ENCODE measurements at places on chromosomes 4 and X.

DNA sequence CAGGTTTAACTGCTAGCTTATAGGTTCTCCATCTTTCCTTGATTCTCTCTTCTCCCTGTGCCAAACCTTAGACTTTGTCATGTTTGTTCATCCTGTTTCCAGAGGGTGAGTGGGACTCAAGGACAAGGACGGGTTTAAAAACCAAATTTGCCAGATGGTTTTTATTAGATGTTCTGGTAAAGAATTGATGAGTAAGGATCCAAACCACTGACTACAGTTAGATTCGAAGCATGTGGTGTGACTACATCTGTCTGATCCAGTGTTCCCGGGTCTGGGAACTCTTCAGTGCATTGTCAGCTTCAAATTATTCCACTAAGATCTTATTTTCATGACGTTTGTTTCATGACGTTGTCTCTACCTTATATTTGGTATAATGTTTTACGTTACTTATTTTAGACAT lies 37.5 kb downstream of the MTMR1 start:
- no peak overlapping the region for H3K27ac ChIP-seq
- H3K36me3 ChIP-seq = peaks cover 17% of the 10 kb centered on the region
- H3K27me3 ChIP-seq = no peaks in the 10 kb centered on the region
- no peak for DNase-seq

DNA sequence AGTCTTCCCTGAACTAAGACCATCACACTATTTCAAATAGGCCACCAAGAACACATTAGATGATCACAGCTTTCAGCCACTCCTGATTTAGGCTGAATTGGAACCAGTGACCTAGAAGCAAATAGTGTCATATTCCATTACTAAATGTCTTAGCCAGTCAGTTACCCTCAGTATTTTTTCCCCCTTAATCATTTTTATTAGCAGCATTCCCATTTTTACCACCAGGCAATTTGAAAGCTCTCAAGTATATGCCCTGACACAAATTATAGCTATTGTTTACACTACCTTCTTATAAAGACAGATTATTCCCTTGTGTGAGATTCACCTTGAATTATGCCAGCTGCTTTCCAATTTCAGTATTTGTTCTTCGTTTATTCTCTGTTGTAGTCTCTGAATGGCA lies 1146.9 kb downstream of the PDHA2 start:
- H3K27me3 ChIP-seq = no peaks in the 10 kb centered on the region
- no peaks in the 10 kb centered on the region for H3K4me1 ChIP-seq
- DNase-seq = no peak
- H3K4me3 ChIP-seq = no peak overlapping the region
- no peak overlapping the region for H3K27ac ChIP-seq
- H3K36me3 ChIP-seq = no peaks in the 10 kb centered on the region

GRCh38 chr4:155207534-155208257 lies 740 bp upstream of the NPY2R start:
- H3K27me3 ChIP-seq = no peaks in the 10 kb centered on the region
- no peaks in the 10 kb centered on the region for H3K4me1 ChIP-seq
- DNase-seq = no peak
- H3K4me3 ChIP-seq = no peak overlapping the region
- H3K27ac ChIP-seq = no peak overlapping the region
- H3K36me3 ChIP-seq = no peaks in the 10 kb centered on the region

DNA sequence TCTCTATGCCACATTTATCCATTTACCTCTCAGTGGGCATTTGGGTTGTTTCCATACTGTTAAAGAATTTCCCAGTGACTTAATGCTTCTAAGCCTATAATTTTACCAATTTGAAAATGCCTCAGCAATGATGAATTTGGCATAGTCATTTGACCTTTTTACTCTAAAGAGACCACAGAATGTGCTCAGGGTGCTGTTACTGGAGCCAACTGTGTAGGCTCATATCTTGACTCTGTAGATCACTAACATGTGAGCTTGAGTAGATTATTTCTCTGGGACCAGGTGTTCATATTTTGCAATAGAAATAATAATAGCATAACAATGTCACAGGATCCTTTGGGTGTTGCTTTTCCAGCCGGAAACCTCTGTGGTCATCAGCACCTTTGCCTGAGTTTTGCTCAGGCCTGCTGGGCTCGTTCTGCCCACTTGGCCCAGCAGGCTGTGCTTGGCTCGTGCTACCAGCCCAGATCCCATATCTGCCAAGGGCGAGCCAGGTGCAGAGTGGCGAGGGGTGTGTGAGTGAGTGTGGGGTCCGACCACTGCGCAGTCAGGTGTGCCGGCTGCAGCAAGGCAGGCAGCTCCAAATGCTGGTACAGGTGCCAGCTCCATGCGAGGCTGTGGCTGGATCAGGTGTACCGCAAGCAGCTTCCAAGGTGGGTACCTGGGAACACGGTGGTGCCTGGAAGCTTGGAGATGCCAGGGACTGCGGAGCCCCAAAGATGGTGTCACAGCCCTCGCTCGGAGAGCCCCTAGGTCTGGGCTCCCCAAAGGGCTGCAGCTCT lies 70.6 kb upstream of the ANK2 start:
- H3K27ac ChIP-seq = no peak overlapping the region
- H3K36me3 ChIP-seq = no peaks in the 10 kb centered on the region
- H3K4me1 ChIP-seq = no peaks in the 10 kb centered on the region
- DNase-seq = no peak
- peaks cover 15% of the 10 kb centered on the region for H3K27me3 ChIP-seq
- H3K4me3 ChIP-seq = no peak overlapping the region

GRCh38 chrX:2820136-2820771 lies 8.5 kb upstream of the GYG2 start:
- no peak overlapping the region for H3K27ac ChIP-seq
- H3K4me1 ChIP-seq = no peaks in the 10 kb centered on the region
- H3K4me3 ChIP-seq = no peak overlapping the region
- no peaks in the 10 kb centered on the region for H3K36me3 ChIP-seq
- no peaks in the 10 kb centered on the region for H3K27me3 ChIP-seq

DNA sequence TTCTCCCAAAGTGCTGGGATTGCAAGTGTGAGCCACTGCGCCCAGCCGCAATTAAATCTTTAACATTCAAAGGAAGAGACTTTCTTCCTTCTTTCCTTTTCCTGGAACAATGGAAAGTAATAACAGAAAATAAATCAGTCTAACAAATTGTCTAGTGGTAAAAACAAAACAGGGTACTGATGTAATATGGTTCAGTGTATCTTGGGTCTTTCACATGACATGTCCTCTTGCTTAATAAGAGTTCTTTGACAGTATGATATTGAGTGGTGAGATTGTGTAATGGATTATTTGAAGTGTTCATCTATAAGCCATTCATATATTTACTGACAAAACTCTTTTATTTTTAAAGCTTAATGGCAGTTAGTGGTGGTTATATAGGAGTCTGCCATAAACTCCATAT lies 256.6 kb downstream of the SPRY1 start:
- no peak overlapping the region for H3K27ac ChIP-seq
- DNase-seq = no peak
- no peaks in the 10 kb centered on the region for H3K36me3 ChIP-seq
- peaks cover 9% of the 10 kb centered on the region for H3K4me1 ChIP-seq

DNA sequence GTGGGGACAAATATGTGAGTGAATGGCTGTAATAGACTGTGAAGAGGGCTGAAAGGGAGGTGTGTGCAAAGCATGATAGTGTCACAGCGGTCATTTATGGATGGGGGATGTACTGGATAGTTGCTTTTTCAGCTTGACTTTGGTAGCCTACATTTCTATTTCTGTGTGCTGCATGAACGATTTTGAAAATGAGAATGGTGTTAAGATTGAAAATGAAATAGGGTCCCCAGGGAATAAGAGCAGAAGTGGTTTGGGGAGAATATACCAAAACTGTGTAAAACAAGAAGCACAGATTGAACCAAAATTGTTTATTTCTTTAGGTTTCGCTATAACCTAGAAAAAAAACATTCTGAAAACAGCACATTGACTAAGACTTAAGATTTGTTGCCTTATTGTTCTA lies 58.8 kb upstream of the CLNK start:
- H3K27ac ChIP-seq = no peak overlapping the region
- H3K4me1 ChIP-seq = no peaks in the 10 kb centered on the region
- no peaks in the 10 kb centered on the region for H3K36me3 ChIP-seq
- H3K4me3 ChIP-seq = no peak overlapping the region

DNA sequence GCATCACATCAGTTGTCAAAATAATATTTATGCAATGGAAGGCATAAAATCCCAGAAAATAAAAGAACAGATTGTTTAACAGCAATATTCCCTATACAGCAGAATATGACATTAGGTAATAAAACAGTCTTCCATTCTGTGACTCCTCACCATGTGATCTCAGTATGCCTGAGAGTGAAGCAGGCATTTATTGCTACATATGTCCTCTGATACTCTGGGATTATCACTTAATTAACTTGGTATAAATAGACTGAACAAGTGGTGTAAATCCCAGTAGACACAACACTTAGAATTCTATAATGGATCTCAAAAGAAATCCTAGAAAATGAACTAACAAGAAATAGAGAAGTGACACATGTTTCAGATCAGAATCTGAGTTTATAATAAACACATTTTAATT lies 841.3 kb downstream of the PDHA2 start:
- H3K27ac ChIP-seq = no peak overlapping the region
- no peak overlapping the region for H3K4me3 ChIP-seq
- DNase-seq = no peak

DNA sequence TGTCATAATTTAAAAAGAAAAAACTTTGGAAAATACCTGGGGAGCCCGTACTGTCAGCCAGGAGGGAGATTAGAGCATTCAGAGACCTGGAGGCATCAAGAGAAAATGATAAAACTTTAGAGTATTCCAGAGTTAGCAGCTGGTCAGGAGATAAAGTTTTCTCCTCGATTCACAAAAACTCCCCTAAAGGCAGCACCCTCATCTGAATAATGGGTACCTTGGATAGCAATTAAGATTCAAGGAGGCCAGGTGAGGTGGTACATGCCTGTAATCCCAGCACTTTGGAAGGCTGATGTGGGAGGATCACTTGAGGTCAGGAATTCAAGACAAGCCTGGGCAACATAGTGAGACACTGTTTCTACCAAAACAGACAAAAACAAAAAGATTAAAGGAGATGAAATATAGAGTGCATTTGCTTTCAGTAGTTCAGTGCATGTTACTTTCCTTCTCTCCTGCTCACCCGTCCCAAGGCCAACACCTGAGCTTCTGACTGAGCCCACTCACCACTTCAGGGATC lies 18.6 kb upstream of the RAB40A start:
- DNase-seq = no peak
- no peaks in the 10 kb centered on the region for H3K4me1 ChIP-seq
- H3K4me3 ChIP-seq = no peak overlapping the region
- H3K27me3 ChIP-seq = no peaks in the 10 kb centered on the region

DNA sequence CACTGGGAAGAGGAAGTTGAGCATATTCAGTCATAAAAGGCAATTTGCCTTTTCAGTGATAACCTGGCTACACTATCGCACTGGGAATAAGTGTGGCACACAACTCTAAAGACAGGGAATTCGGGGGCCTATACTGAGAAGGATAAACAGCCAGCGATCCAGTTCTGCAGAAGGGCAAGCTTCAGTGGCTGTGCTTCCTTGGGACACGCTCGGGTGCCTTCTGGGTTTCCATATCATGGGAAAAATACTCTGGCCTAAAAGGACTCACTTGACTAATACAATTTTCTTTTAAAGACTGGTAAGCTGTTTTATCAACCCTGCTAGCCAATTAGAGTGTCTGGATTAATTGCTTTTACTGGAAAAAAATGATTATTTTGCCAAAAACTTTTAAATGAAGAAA lies 58.5 kb downstream of the TENM3 start:
- no peak overlapping the region for H3K4me3 ChIP-seq
- H3K4me1 ChIP-seq = no peaks in the 10 kb centered on the region
- DNase-seq = no peak
- no peaks in the 10 kb centered on the region for H3K27me3 ChIP-seq
- H3K36me3 ChIP-seq = no peaks in the 10 kb centered on the region

- no peak overlapping the region for H3K4me3 ChIP-seq
- H3K27me3 ChIP-seq = no peaks in the 10 kb centered on the region
- no peak overlapping the region for H3K27ac ChIP-seq
- peak; percentile 42 for DNase-seq
- no peaks in the 10 kb centered on the region for H3K4me1 ChIP-seq
These were observed 457.4 kb downstream of the CENPC start for GRCh38 chr4:67087897-67088296.

Data from Calu3 (cell line).